ENCODE measurements at places on chromosomes 5 and 9. TPM values are rescaled to one million over a fixed set of nuclear protein-coding genes. Genes with fewer than 3 reads are reported as not detected.

GRCh38 chr9:135525241-135526088, 4.2 kb downstream of the LCN1 start:
- DNase-seq, result no peak

DNA sequence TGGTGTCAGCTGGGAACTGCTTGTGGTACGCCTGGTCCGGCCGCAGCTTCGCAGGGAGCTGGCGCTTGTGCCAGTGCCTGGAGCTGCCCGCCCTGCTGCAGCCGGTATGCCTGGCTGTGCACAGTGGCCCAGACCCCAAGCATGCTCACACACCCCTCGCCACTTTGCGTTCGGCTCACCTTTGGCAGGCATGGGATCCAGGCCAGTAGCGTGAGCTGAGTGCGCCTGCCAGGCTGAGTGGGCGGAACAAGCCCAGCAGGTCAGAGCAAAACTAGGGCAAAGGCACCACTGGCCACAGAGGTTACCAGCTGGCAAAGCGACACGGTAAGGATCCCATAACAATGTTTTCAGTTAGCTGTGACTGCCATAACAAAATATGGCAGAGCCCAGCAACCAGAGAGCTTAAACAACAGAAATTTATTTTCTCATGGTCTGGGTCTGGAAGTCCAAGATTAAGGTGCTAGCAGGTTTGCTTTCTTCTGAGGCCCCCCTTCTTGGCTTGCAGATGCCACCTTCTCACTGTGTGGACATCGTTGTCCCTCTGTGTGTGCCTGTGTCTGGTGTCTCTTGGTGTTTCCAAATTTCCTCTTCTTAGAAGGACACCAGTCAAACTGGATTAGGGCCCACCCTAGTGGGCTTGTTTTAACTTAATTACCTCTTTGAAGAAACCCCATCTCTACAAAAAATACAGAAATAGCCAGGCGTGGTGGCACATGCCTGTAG, 61.6 kb downstream of the PSAT1 start:
- DNase-seq, result peak; percentile 21

DNA sequence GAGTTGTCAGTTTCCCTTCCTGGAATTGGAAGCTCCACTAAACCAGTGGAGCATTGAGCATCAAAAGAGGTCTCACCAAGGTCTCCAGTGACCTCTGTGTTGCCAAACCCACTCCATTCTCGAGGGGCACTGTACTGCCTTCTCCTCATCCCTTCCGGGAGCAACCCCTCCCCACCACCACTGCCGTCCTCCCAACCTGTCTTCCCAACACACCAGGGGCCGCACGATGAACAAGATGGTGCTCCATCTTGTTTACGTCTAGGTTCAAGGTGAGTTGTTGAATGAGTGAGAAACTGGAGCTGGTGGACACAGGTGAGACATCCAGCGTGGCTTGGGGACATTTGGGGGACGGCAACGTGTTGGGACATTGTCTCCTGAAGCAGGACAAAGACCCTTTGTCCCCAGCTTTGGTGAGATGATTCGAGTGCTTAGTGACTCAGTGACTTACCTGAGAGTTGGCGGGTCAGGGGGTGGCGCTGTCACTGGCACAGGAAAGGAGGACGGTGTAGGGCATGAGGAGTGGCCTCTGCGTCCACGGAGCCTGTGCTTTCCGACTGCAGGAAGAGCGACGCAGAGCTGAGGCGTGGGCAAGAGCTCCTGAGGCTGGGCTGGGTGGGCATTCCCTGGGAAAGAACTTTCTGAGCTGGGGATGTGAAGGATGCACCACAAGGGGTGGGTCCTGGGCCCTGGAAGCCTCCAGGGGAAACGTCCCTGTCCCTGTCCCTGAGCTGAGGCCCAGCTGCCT, 44.8 kb upstream of the RNU6ATAC start:
- DNase-seq, result no peak

DNA sequence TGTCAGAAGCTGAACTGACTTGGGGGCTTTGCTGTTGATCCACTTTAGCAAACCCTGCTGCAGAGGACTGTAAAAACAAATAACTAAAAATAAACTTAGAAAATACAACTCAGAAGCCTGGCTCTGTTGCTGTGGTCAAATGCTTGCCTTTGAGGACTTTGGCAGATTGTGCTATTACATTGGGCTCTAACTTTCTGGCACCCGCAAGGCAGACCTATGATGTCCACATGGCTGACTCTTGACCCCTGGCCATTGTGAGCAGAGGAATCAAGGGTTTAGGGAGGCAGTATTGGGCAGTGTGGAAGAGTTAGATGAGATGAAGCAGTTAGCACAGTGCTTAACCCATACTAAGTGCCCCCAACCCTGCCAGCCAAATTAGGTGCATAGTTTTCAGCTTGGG, 34.0 kb downstream of the OTULIN start:
- no peak for DNase-seq

DNA sequence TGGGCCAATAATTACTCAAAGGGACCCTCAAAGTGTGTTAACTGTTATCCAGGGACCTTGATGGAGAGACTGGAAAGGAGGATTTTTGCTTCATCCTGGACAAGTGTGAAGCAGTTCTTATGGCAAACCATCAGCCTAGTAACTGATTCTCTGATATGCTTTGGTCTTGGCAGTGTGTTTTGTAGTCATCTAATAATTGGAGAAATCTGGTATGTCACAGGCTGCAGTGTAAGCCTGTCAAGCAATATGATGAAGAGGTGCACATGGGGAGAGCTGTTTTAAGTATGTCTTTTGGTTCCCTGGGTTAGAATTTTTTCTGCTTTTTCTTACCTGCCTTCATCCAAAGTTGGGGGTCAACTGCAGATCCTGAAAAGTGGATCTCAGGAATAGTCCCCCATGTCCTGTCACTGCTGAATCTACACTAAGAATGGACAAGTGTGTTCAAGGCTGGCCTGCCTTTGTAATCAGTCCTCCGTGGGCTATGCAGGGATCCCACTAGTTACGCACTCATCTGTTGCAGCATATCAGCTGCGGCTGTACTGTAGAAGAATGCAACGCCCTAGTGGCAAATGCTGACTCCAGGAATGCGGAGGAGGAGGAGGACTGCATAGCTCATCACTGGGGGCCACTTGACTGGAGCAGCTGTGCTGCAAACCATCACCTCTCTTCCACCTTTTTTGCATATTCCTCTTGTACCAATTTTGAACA, 1.9 kb downstream of the SPTAN1 start:
- peak; percentile 92 for DNase-seq

DNA sequence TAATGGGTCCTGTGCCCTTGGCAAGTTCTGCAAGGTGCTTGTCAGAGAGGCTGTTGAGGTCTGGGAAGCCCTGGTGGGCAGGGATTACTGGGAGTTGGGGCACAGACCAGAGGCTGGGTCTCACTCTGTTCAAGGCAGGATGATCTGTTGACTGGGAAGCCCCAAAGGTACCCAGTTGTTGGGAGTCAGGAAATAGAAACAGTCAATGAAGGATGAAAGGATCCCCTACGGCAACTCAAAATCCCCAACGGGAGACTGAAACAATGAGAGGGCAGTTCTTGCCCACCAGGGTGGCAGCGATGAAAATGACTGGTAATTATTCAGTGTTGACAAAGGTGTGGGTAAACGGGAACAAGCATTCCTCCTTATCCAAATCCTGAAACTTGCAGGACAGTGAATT, 31.2 kb downstream of the BNIP1 start:
- DNase-seq, result no peak

GRCh38 chr5:102760815-102761214, 5.7 kb downstream of the PAM start:
- peak; percentile 8 for DNase-seq

GRCh38 chr5:133455676-133456075, 156.7 kb downstream of the FSTL4 start:
- DNase-seq, result no peak

KCNIP1 gene
- 3.9 TPM for total RNA-seq

SOHLH1 gene
- total RNA-seq, result not detected

PTGS1 gene
- not detected for total RNA-seq

FBXO4 gene
- 14.8 TPM for total RNA-seq

CCDC180 gene
- 1.3 TPM for total RNA-seq
